ENCODE measurements at places on chromosomes 4 and X.

GRCh38 chr4:17561195-17561909, 15.6 kb upstream of the LAP3 start:
- no peak for DNase-seq

DNA sequence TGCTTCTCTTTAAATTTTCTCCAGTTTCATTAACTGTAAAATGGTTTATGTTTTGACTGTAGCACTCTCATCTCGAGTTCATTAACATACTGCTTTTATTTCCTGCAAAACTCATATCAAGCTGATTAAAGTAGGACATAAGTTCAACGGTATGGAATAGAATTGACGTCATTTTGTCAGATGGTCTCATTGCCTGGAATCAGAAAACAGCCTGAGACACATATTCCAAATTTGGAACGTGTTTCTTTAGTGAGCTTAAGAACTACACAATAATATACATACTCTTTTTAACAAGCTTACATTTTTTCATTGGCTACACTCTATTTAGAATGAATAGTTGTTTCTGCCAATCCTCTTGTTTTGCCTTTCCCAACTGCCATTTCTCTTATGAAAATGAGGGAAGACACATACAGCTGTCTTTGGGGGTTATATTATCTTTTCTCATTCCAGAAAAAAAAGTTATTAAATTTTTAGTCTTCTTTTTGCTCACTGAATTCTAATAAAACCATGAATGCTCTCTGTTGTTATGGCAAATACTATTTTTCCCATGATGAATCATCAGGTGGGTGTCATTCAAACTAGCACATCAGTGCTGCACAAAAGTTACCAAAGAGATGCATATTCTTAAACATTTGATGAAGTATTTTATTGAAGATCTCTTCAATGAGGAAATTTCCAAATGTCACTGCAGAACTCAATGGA, 162.8 kb downstream of the GABRB1 start:
- DNase-seq, result no peak

DNA sequence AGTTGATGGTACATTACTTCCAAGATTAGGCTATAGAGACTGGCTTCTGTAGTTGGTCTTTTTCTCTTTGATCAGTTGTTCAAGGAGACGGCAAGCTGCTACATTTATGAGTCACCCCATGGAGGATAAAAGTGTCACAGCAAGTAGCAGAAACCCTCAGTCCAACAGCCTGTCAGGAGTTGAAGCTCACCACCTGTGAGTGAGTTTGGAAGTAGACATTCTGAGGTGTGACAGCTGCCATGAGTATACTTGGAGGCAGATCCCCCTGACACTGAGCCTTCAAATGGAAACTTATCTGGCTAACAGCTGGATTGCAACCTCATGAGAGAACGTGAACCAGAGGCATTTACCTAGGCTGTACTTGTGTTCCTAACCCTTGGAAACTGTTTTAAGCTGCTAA, 68.0 kb downstream of the CCNG2 start:
- no peak for DNase-seq

DNA sequence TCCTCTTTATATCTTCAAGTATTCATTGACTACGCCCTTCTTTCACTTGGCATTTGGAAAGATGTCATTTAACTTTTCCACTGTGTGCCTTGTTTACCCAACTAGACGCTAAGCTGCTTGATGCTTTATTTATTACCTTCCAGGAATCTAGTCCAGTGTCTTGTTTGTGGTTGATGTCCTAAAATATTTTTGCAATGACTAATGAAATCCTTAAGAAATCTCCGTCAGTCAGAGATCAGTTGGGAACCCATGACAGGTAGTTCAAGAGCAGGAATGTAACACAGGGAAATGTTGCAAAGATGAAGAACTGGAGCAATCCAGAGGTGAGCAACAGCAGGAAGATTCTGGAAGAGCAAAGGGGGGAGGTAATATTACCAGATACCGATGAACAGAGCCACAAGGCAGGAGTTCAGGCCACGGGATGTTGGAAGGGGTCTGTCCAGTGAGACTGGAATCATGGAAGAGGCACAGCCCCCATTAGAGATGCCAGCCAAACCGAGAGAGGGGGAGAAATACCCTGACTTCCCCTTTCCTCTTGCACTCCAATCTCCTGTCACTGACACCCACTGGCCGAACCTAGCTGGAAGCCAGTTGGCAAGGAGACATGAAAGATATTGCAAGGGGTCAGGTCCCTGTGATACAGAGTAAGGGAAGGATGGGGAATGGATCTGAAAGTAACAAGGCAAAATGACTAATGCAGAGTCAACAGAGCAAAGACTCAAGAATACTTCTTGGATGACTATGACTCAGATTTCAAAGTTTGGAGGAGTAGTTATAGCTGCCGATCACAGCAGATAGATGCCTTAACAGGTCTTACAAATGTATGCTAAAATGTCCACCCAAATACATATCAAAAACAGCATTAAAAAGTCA, 62.7 kb upstream of the PHKA2 start:
- no peak for DNase-seq

DNA sequence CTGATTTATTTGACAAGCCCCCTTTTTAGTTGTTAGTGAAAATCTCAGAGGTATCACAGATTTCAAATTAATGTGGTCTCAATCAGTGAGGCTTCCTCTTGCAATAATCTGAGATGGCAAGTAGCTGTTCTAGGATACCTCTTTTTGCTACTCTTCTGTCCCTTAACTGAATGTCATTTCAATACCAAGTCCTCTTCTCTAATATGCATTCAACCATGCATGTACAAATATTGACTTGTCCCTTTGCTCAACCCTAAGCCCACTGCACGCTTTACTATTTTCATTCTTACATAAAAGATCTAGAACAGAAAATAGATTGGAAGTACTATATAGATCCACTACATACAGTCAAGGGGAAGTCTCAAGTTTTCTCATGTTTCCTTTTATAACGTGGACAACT, 164.2 kb downstream of the CBR4 start:
- no peak for DNase-seq

DNA sequence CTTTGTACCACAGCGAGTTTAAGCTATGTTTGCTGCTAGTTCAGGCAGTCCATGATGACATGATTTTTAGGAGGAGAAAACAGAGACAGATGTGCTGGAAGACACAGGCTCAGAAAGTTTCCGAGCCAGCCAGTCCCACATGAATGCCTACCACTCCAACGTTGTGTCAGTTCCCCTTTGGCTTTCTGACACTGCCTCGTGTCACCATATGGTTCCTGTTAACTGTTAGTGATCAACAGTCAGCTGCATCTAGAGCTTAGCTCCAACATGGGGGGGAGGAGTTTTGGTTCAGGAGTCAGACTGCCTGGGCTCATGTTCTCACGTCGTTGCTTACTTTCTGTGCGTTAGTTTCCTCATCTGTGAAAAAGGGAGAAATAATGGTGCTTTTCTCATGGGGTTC, 343.7 kb downstream of the MID1IP1 start:
- no peak for DNase-seq

GRCh38 chr4:119540249-119540648, 88.4 kb downstream of the PDE5A start:
- no peak for DNase-seq

DNA sequence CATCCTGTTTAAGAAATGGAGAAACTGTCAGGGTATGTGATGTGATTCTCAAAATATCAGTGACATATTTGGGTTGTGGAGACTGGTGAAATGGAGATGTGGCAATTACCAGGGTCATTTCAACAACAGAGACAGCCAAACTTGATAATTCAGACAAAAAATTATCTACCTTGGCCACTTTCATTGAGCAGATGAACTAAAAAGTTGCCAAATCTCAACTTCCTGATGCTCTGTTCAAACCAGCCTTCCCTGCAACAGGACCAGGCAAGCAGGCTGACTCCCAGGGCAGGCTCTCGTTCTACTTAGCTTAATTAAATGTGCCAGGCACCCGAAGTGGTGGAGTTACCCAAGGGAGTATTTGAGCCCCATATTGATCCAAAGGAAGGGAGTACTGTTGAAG, 199.6 kb downstream of the AFF2 start:
- no peak for DNase-seq

DNA sequence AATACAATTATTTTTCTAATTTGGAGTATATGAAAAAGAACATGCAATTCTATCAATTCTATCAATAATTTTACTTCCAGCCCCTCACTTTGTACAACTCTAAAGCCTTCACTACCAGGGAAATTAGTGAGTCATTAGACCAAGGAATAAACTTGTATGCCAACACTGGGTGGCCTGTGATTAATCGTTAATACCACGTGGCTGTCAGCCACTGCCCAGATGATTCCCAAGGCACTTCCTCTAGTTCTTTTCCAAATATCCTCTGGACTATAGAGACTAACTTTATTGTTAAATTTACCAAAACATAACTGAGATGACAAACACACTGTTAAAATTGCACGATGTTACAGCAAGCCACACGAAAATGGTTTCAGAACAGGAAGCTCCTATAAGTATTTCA, 45.7 kb downstream of the MID1 start:
- no peak for DNase-seq

DNA sequence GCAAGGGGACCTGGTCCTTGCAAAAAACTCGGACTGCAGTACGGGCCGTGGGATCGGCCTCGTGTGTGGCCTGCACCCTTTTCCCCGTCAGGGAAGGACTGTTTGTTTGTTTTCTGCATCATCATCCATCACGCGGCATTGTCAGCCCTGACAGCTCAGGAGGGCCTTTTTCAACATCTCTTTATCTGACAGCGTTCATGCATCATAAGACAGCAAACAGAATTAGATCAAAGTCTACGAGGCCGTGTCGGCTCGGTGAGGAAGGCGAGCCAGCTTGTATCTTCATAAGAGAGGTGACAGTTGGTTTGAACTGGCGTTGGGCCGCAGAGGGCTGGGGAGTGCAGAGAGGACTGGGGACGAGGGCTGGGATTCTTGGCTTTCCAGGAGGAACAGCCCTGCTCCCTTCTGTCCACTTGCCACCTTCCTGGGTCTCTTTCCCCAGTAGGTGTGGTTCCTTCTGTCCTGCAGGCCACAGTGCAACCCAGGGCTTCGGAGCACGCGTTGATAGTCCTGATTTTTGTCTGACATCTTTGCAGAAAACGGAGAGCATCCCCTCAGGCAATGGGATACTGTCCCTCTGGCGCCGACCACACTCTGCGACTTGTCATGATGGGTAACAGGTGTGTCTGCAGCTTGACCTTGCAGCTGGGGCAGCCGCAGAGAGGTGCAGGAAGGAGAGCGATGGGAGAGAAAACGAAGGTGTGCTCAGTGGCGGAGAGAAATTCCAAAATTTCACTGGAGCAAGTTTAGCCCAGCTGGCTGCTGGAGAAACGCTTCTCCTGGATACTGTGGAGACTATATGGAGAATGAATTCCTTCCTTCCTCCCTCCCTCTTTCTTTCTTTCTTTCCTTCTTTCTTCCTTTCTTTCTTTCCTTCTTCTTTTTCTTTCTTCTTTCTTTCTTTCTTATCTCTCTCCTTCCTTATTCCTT, 104.0 kb upstream of the SHOX start:
- no peak for DNase-seq

GRCh38 chrX:19899217-19899788, 11.9 kb upstream of the SH3KBP1 start:
- DNase-seq, result no peak

DNA sequence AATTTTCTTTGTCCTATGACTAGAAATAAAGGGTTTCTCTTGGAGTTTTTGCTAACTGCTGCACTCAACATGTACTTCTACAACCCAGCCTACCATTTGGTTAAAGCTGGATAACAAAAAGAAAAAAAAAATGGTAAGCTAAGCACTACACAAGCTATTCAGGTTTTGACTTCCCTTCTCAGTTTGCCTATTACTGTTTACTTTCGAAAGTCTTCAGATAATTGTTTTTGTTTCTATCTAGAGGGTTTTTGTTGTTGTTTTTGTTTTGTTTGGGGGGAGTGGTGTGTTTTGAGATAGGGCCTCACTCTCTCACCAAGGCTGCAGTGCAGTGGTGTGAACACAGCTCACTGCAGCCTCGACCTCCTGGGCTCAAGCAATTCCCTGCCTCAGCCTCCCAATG, 46.6 kb downstream of the CLOCK start:
- DNase-seq, result no peak

DNA sequence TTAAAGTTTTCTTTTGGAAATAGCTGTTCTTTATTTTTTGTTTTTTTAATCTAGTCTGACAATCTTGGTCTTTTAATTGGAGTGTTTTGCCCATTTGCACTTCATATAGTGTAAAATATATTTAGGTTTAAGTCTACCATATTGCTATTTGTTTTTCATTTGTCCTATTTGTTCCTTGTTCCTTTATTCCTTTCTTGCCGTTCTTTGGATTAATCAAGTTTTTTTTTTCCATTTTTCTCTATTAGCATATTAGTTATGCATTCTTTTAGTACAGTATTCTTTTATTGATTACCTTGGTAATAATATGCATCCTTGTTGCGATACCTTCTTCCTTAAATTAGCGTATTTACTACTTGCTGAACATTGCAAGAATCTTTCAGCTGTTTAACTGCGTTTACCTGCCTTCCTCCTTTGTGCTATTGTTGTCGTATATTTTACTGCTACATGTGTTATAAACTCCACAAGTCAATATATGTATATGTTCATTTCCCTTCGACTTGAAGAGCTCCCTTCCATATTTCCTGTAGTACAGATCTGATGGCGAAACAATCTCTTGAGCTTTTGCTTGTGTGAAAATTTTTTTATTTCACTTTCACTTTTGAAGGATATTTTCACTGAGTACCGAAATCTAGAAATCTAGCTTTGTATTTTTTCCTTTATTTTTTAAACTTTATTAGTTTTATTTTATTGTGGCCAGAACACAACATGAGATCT, 23.9 kb upstream of the RNF212 start:
- DNase-seq, result no peak

DNA sequence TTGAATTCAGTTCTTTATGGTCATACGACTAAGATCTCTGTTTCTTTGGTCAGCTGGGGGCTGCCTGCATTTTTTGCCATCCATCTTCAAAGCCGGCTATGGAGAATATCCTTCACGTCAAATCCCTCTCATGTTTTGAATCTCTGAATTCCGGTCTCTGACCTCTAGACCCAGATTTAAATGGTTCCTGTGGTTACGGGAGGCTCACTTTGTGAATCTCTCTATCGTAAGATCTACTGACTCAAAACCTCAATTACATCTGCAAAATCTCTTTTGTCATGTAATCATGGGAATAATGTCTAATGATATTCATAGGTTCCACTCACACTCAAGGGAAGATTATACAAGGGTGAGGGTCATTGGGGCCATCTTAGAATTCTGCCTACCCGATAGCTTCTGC, 5.7 kb upstream of the MPC1L start:
- no peak for DNase-seq

DNA sequence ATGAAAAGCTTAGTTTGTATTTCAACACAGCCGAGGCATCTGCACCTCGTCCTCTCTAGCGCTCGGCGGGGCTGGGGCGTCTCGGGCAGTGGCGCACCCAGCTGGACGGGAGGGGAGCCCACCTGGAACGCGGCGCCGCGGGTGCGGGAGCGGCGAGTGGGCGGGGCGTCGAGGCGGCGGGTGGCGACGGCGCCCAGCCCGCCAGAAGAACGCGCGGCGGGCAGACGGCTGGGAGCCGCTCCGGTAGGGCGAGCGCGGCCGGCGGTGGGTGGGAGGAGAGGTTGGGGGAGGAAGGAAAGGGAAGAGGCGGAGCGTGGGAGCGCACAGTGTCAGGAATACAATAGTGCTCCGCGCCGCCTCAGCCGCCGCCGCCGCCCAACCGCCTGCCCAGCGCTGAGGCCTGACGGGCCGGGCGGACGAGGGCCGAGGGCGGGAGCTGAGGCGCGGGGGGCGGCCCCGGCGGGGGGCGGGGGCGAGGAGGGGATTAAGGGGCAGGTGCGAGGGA, at the start of gene JADE3:
Gene JADE3, plus strand, starts transcription at position 324 of the 505 bp plus-strand sequence. CDS start 72,474 bp downstream, outside the sequence.
- peak; percentile 0 for DNase-seq

GRCh38 chrX:13283950-13284546, 35.8 kb downstream of the ATXN3L start:
- no peak for DNase-seq

- no peak for DNase-seq
Measured at GRCh38 chr4:68346461-68346860, 3.4 kb downstream of the YTHDC1 start.
